ENCODE measurements at places on chromosomes 1 and 21.

DNA sequence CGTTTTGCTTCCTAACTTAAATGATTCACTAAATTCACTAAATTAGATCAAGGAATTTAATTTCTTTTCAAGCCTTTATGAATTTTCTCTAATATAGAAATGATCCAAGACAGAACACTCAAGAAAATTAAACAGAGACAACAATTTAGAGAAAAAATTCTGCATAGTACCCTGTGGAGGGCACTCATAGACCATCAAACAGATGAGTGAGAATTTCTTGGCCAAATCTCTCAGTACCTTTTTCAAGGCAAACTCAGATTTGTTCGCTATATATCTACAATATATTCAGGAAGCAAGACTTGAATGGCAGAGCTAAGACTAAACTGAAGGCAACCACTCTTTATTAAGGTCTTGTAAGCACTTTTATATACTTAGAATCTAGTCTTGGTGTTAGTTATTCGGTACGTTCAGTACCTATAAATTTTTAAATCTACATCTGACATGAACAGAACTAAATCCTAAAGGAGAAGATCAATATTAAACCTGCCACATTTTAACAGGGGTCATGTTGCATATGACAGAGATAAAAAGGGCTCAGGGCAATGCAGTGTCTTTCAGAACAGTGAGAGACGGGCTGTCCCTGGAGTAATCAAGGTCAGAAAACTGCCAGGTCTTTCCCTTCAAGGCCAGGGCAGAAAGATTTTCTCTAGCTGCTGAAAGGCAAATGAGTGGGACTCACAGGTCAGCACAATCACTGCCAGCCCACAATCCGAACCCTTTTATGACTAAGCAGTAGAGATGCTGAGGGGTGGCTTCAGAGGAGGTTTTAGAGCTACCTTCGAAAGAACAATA, 118.8 kb upstream of the TMPRSS15 start:
- DNase-seq: no peak

DNA sequence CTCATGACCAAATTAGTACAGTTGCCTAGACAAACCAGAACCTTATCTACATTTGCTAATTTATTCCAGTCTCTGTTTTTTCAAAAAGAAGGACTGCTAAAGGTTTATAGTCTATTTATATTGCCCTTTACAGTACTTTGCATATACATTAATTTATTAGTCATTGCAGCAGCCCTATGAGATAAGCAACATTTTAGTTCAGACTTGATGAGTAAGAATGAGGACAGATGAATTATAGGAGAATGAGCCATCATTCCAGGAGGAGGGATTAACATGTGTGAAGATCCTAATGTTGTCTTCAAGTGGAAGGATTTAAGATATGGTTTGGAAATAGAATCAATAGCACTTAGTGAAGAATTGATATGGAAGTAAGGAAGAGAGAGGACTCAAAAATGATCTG, 152.4 kb downstream of the KCTD3 start:
- DNase-seq: no peak

GRCh38 chr1:37127254-37127748, 93.0 kb upstream of the GRIK3 start:
- DNase-seq: no peak

GRCh38 chr1:8910331-8910730, 31.8 kb upstream of the ENO1 start:
- no peak for DNase-seq

DNA sequence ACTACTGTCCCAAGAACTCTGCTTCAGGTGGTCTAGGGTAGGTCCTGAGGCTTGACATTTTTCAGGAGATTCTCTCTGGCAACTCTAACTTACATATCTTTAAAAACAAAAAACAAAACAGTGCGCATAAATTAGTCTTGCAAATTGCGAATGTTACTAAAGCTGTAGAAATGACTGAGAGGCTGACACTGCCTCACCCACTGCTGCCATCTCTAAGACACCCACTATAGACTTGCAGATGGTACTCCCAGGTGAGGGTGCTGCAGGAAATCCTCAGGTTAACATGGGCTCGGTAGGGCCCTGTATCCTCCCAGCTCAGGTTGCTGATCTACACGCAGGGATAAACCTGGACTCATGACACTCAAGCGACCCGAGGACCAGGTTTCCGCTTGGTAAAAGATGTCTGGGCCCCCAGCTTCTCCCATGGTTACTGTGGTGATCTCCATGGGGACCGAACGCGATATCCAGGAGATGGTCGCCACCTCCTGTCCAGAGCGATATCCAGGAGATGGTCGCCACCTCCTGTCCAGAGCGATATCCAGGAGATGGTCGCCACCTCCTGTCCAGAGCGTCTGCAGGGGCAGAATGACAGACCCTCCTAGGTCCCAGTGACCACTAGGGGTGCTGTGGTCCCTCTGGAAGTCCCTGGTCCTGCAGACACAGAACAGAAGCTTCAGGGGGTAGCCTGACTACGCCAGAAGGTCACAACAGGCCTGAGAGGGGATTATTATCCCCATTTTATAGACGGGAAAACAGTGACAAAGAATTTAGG, 16.2 kb upstream of the LY9 start:
- no peak for DNase-seq

DNA sequence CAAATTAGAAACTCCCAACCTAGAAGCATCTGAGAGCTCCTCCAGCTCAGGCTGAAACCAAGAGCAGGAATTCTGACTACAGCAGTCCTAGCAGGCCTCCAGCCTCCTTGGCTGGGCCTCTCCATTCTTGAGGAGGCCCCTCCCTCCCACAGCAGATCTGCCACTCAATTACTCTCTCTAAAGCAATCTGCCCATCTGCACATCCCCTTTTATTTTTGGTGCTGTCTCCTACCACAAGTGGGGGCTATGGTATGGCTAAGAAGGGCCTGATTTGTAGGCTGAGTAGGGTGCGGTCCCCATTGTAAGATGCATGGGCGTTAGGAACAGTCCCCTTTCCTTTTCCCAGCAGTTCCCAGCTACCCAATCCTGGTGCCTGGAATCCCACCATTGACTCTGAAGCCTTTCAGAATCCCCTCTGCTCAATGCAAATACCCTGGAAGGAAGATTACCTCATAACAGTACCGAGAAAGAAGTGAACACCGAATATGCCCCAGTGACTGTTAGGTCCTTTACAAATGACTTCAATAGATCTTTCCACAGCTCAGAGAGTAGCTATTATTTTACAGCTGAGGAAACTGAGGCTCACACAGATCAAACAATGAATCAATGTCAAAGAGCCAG, 11.6 kb upstream of the TTC39A start:
- DNase-seq: no peak

GRCh38 chr1:230074762-230075161, 7.7 kb downstream of the GALNT2 start:
- no peak for DNase-seq

GRCh38 chr1:44553127-44553758, 121.0 kb downstream of the TMEM53 start:
- no peak for DNase-seq

GRCh38 chr1:228058949-228059633, 23.4 kb upstream of the ARF1 start:
- DNase-seq: no peak

- DNase-seq: no peak
Observed at GRCh38 chr1:29860056-29860455, 623.7 kb downstream of the PTPRU start.

DNA sequence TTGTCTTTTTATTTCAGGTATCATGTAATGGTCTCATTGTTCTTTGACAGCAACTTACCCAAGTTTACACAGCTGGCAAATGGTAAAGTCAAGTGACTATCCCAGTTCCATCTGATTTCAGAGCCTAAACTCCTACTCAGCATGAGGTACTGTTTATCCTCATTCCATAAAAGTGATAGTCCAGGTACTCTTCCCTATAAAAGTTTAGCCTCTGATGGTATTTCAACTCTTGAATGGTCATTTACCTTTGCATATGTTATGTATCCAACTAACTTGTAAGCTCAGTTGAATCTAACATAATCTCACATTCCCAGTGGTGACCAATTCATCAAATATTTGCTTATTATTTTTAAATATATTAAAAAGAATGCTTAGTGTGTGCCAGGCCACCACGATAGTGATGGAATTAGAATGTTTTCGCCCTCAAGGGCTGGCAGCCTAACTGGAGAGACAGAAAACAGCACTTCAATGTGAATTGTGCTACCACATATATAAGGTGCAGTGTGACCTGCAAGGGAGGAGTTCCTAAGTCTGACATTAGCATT, 307.1 kb downstream of the CTH start:
- peak; percentile 71 for DNase-seq

DNA sequence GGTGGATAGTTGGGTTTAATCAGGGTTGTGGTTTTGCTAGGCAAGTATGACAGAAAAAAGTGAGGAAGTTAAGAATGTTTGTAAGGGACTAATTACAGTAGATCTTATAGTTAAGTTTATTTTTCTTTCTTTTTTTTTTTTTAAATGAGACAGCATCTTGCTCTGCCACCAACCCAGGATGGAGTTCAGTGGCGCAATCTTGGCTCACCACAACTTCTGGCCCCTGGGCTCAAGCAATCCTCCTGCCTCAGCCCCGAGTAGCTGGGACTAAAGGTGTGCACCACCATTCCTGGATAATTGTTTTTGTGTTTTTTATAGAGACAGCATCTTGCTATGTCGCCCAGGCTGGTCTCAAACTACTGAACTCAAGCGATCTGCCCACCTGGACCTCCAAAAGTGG, 41.7 kb downstream of the EYA3 start:
- no peak for DNase-seq

DNA sequence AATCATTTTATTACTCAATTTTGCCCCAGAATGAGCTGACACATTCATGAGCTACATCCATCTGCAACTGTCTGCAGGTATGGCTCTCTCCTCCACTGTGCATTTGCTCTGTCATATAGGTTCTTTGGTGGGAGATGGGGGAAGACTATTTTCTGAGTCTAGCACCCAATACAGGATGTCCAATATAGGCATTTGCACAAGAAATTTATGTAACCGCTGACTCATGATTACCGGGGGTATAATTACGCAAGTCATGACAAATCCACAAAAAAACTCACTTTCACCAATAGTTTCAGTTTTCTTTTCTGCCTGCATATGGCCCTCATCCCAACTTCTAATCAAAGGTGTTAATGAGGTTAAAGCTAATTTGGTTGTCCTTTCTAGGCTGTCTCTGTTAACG, 17.5 kb upstream of the VSIG8 start:
- no peak for DNase-seq

DNA sequence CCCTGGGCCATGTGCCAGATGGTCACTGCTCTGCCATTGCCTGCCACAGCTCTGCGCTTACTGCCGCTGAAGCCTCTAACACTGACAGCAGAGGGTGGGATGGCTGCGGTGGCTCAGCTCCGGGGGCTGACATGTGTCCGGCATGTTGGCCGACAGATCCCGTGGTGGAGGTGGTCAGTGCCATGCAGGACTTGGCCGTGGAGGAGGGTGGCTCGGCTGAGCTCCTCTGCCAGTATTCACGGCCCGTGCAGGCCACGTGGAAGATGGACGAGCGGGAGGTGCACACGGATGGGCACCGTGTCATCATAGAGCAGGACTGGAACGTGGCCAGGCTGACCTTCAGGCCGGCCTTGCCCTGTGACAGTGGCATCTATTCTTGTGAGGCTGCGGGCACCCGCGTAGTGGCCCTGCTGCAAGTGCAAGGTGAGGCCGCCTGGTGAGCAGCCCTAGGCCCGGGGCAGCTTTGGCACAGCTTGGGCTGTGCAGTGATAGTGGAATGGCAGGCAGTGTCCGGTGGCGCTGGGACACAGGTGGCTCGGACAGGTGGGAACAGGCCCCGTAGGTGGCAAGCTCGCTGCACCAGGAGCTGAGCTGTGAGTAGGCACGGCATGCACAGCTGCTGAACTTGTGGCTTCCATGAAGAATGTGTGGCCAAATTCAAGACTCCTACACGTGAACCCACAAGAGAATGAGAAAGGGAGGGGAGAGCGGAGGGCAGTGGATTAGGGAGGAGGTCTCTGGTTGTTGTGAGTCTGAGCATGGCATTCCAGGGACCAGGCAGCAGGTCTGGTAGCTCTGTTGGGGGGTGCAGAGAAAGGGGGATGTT, 91.8 kb downstream of the TRIM11 start:
- no peak for DNase-seq

DNA sequence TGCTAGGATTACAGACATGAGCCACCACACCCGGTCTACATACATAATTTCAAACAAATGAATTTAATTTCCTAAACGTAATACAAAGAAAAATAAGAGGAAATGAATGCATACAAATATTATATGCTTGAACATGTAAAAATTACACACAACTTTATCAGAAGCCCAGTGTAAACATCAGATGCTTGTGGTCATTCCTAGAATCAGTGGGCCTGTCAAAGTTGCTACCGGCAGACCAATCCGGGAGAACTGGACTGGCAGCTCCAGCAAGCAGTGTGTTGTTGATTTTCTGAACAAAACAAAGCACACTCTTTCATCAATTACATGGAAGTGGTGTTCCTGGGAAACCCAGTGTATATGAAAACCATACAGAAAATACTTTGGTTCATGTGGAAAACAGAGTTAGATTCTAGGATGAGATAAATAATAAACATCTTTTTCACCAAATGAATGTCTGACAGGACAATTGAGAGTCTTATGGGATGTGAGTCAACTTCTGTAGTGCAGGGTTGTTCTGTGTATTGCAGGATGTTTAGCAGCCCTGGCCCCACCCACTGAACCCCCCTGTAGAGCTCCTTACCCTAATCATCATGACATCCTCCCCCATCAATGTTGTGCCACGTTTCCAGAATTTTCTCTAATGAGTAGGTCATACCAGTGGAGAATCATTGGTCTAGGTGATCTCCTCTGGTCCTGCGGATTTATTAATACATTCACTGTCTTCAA, 33.8 kb downstream of the MFSD2A start:
- peak; percentile 63 for DNase-seq

- peak; percentile 90 for DNase-seq
Observed at GRCh38 chr1:38138498-38139233, 92.1 kb upstream of the POU3F1 start.

GRCh38 chr1:39833121-39833520, 44.5 kb upstream of the BMP8B start:
- DNase-seq: no peak

DNA sequence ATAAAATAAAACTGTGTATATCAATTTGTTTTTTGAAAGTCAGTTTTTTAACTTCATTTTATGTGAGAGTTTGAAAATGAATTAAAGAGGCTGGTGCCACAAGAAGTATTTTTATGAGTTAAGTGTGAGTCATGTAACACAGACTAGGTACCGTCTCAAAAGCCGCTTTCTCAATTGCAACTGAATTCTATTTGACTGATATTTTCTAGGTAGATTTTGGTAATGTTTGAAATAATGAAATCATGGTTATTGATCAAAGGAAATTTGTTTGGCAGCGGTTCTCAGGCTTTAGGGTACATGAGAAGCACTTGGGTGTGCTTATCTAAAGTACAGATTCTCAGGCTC, 4.6 kb downstream of the SNX27 start:
- DNase-seq: no peak
